ENCODE measurements at places on chromosomes 7 and 10. TPM values are rescaled to one million over a fixed set of nuclear protein-coding genes. Genes with fewer than 3 reads are reported as not detected.
A peak's percentile ranks its signal among the peaks of the same experiment; 100 is the strongest.

DNA sequence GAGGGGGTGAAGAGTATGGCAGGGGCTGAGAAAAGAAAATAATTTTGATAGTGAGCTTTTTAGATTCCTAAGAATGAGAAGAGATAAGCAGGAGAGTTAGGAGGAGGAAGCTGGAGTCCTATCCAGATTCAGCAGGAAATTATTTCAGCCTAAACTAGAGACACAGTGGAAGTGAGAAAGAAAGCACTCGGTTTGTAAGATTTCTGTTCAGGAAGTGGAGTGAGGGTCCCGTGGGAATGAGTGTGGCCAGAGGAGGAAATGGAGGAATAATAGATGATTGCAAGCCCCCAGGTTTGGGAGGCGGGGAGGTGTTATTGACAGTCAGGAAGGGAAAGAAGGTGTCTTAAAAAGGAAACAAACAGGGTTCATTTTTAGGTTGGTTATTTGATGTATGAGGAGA, 84.8 kb upstream of the NRP1 start:
- H3K4me1 ChIP-seq = peaks cover 20% of the 10 kb centered on the region
- no peak overlapping the region for H3K27ac ChIP-seq
- no peaks in the 10 kb centered on the region for H3K27me3 ChIP-seq
- H3K4me3 ChIP-seq = no peak overlapping the region
- H3K36me3 ChIP-seq = no peaks in the 10 kb centered on the region

DNA sequence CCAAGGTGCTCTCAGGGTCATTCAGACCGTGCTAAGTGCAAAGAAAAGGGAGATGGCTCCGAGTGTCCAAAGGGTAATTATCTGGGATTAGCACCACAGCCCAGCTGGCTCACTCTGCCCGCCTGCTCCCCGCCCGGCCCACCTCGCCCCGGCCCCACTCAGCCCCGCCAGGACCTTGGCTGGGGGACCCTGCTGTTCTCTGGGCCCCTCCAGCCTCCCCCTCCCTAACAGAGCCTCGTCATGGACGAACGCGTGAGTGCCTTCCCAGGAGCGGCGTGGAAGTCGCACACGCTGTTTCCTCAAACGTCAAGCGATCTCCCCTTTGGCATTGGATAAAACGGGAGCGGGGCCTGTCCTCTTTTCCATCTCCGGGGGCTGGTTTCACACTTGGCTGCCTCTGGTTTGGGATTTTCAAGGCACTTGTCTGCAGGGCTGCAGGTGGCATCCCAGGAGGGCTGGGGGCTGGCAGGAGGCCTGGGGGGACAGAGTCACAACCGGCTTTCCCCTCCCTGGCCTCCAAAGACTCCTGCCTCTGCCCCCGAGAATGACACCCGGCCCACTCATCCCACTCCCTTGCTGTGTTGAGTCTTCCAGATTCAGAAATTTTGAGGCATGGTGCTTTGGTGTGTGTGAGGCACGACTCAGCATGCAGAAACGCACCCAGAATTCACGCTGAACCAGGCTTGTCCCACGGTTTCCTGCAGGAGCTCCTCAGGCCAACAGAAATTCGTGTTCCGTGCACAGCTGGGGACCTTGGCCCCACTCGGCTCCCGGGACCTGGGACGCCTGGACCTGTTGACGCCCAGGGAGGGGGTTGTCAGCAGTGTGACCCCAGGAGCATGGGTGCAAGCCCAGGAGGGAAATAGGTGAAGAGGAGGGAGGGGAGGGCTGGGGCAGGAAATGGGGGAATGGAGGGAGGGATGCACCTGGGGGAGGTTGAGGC, 110.0 kb downstream of the PDGFA start:
- DNase-seq = no peak
- H3K27ac ChIP-seq = no peak overlapping the region
- H3K4me1 ChIP-seq = peaks cover 22% of the 10 kb centered on the region
- no peaks in the 10 kb centered on the region for H3K36me3 ChIP-seq
- H3K4me3 ChIP-seq = no peak overlapping the region

GRCh38 chr10:73744664-73744975, 448 bp downstream of the SEC24C start:
- peak overlapping the region; percentile 58 for H3K4me3 ChIP-seq
- peak overlapping the region; percentile 99 for H3K27ac ChIP-seq
- peaks cover 39% of the 10 kb centered on the region for H3K36me3 ChIP-seq
- DNase-seq = peak; percentile 87

DNA sequence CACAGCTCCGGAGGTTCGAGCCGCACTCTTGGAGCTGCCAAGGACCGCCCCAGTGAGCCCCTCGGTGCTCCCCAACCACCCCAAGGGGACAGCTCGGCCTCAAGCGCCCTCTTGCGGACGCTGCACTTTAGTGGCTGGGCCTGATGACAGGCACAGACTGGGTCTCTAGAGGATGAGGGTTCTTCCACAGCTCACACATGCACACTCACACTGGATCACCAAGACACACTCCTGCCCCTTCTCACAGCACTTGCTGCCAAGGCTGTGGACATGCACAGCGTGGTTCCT, 2.1 kb downstream of the RET start:
- H3K4me1 ChIP-seq = peaks cover 32% of the 10 kb centered on the region
- H3K27ac ChIP-seq = no peak overlapping the region
- peaks cover 56% of the 10 kb centered on the region for H3K27me3 ChIP-seq
- DNase-seq = peak; percentile 25

GRCh38 chr10:43997330-43997729, 348.6 kb upstream of the ZNF32 start:
- H3K27me3 ChIP-seq = no peaks in the 10 kb centered on the region
- H3K4me3 ChIP-seq = no peak overlapping the region
- no peak overlapping the region for H3K27ac ChIP-seq
- H3K36me3 ChIP-seq = no peaks in the 10 kb centered on the region

Gene DRGX
- not detected for polyA plus RNA-seq

Data from muscle of leg (tissue), 16 donors.